Thymus (tissue), 14 donors: ENCODE measurements at places on chromosomes 7 and 10. TPM values are rescaled to one million over a fixed set of nuclear protein-coding genes. Genes with fewer than 3 reads are reported as not detected.

DNA sequence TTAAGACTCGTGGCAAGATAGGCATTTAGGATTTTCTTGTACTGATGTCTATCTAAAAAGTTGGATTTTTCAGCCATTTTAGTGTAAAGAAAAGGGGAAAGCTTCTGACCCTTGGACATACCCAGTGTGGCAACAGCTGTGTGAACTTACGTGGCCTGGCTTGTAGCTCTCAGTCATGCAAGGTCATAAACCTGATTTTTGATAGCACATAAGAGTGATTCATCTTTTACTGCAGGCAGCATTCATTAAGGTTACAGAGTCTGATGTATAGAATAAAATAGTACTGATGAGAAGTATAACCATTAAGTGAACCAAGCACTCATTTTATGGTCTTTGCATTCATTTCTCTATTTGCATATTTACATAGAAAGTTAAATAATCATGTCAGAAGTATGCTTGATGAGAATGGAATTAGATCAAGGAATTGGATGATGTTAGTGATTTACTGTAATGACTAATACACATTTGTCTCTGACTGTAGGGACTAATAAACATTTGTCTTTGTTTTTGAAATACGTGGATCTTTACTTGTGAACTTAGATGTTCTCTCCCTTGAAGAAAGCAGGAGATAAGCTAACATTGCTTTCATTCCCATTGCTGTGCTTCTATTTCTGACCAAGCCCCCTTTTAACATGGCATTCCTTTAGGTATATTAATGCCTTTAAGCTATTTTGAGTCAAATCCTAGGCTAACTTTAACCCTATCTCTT lies 88.2 kb downstream of the GSDME start:
- no peak for DNase-seq

- no peak for DNase-seq
These were observed 151.2 kb downstream of the CFTR start for GRCh38 chr7:117630907-117631564.

GRCh38 chr10:100781145-100781665 lies 35.8 kb downstream of the PAX2 start:
- DNase-seq, result no peak

DNA sequence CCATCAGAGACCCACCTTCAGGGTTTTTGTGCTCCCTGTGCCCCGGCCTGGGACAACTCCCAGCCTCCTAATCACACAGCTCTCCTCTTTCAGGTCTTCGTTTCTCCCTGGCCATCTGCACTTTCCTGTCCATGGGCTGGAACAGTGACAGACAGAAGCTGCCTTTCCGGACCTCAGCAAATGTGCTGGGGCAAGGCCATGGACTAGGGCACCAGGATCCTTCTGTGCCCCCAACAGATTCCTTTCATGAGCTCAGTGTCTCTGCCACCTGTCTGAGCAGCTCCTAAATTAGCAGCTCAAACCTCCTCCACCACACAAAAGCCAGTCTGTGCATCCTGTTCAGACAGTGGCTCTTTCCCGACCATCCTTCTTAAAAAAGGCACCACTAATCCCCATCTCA lies 41.9 kb upstream of the FRMD4A start:
- no peak for DNase-seq

DNA sequence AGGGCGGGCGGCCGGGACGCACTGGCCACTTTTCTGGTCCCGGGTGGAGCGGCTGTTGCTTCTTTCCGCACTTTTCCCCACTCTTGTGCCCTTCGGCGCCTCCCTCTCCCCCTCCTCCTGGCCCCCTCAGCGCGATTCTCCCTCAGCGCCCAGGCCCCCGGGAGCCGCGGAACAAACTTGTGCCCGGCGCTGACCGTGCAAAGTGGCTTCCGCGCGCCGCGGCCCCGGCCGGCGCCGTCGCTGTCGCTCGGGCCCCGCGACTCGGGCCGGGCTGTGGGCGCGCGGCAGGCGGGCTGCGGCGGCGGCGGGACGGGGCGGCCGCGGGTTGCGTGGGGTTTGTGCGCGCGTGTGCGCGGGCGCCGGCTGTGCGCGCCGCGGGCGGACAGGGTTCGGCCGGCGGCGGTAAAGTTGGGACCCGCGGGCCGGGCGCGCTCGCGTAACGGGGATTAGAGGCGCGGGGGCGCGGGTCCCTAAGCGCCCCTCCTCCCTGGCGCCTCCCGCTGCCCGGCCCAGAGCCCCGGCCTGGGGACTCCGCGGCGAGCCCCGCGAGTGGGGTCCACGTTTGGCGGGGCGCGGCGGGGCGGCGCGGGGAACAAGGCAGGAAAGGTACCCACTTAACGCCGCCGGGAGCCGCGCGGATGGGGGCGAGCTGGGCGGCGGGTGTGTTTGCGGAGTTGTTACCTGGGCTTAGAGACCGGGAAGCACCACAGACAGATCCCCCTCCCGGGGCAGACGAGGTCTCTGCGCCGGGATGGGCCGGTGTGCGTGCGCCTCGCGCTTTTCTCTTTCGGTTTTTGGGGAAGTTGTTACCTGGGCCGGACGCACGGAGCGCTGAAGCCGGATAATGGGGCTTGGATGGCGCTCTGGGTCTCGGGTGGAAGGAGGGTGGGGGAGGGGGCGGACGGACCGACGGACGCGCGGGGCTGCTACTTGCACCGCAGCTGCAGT lies 860 bp downstream of the ZEB1 start:
- peak; percentile 40 for DNase-seq

DNA sequence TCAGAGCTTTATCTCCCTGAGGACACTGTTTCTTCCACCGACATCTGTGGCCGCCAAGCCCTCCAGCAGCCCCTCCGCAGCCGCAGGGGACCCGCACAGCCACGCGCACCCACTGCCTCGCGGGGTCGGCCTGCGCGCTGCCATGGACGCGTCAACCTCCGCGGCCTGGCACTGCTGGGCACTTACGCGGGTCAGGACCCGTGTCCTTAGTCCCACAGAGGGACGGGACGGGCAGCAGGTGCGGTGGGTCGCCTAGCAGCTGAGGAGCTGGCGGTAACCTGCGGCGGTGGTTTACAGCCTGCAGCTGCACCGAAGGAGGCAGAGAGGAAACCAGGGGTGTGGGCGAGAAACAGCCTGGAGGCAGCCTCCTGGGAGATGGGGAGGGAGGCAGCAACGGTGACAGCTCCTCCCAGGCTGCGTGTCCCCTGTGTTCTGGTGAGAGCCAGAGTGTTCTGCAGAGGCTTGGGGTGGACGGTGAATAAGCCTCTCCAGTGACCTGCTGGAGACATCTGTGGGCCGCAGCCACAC lies 61.3 kb downstream of the SEC61G start:
- no peak for DNase-seq

DNA sequence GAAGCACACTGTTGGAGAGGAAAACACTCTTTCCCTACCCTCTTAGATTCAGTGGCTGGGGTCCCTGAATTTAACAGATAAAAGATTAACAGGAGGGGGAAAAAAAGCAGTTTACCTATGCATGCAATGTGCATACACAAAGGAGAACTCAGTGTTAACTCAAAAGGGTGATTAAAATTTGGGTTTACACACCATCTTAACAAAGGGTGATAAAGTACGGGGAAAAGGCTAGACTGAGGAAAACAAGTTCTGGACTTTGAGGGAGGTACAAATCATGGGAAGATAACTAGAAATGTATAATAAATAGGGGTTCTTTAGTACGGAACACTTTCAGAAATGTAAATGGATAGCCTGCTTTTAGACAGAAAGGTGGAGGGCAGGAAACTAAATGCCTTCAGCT lies 83.1 kb downstream of the SRPK2 start:
- DNase-seq, result no peak

- no peak for DNase-seq
These were observed 137.0 kb downstream of the GLCCI1 start for GRCh38 chr7:8105449-8106095.

The CYP2C9 gene
- 0.55 TPM for polyA plus RNA-seq

DNA sequence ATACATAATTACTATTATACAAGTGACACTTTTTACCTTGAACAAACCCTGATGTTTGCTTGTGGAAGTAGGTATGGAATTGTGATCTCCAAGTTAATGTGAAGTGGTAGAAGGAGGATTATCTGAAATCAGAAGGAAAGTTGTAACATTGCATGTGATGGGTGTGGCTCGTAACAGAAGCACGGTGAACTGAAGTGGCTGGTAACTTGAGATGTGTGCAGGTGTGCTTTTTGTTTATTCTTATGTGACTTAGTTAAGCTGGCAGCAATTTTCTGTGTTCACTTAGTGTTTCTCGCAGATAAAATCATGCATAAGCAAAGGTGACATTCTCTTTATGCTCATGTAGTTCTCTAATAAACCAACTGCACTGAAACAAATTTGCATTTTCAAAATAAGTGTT lies 82.3 kb downstream of the ZEB1 start:
- no peak for DNase-seq

The GIMAP2 gene
- polyA plus RNA-seq, result 32.5 TPM

- no peak for DNase-seq
These were observed 3.7 kb downstream of the IKZF1 start for GRCh38 chr7:50308203-50308531.

The PDE6C gene
- 0.18 TPM for polyA plus RNA-seq

DNA sequence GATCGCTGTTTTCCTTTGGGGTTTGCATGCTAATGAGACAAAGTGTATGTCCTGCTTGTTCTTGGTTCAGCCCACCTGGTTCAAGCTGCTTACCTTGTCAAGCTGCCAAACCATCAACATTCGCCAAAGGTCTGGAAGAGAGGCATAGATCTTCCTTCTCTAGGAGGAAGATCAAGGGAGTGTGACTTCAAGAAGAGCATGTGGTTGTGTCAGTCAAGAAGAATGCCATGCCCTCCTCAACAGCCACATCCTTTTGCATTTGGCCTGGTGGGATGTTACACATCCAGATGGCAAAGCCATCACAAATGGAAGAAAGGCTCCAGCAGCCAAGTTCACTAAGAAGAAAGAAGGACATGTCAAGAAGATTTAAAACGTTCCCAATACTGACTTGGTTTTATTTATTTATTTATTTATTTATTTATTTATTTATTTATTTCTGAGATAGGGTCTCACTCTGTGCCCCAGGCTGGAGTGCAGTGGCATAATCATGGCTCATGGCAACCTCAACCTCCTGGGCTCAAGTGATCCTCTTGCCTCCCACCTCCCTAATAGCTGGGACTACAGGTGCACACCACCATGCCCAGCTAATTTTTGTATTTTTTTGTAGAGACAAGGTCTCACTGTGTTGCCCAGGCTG lies 5.1 kb upstream of the PIP4K2A start:
- no peak for DNase-seq

The ZNF438 gene
- 10.2 TPM for polyA plus RNA-seq

- no peak for DNase-seq
These were observed 22.0 kb upstream of the GHRHR start for GRCh38 chr7:30941582-30942323.

DNA sequence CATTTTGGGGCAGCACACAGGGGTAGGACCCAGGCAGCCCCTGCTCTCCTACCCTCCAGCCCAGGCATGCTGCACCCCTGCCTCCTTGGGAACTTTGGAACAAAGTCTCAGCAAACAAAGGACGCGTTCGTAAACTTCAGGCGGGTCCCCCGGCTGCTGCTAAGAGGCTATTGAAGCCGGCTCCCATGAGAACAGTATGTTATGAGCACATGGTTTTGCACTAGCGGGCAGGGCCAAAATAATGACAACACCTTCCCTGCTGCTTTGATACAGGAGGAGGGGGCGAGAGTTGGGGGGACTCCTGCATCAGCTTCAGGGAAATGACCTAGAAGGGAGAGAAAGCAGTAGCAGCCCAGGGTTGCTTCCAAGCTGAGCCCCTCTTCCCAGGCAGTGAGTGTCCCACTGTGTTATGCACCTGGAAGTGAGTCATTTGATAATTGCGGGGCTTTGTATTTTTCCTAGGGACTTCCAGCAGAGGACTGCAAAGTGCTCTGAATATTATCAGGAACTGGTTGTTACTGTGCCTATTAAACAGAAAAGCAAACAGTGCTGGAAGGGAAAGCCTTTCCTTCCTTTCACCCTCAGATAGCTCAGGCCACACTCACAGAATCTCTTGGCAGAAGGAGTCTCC lies 6.9 kb downstream of the ITPRIP start:
- no peak for DNase-seq

DNA sequence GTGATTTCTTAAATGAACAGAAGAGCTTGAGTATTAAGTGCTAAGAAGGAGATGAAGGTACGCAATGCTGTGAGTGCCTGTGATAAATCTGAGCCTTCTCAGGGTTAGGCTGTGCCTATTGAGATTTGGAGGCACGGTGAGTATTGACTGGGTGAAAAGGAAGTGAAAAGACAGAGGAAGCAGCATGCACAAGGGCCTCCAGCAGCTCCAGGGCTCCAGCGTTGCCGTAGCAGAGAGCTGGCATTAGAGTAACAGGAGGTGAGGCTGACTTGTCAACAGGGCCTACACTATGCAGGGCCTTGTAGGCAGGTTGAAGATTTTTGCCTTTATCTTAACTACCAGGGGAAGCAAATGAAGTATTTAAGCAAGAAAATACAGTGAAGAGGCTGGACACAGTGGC lies 54.1 kb upstream of the PDCD4 start:
- DNase-seq, result no peak

- DNase-seq, result no peak
These were observed 90.9 kb downstream of the BAMBI start for GRCh38 chr10:28768227-28768626.

GRCh38 chr10:14787938-14788337 lies 13.2 kb upstream of the FAM107B start:
- no peak for DNase-seq

The ADAM12 gene
- 0.96 TPM for polyA plus RNA-seq

DNA sequence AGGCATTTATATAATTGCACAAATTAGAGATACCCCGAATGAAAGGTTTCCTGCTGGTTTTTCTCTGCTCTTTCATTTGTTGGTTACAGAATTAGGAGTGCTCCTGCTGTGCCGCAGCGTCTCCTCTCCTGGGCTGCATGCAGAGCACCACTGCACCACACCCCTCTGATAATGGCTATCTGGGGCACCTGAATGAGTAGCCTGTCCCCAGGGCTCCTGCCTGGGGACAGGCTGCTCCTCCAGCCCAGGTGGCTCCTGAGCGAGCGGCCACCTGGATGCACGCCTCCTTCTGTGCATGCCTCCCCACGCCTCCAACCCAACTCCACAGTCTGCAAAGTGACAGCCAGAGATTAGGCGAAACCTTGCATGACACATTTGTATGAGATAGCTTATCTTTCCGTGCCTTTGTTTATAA lies 242.6 kb upstream of the FZD8 start:
- no peak for DNase-seq

- no peak for DNase-seq
These were observed 125.8 kb downstream of the MAD1L1 start for GRCh38 chr7:2106924-2107323.

DNA sequence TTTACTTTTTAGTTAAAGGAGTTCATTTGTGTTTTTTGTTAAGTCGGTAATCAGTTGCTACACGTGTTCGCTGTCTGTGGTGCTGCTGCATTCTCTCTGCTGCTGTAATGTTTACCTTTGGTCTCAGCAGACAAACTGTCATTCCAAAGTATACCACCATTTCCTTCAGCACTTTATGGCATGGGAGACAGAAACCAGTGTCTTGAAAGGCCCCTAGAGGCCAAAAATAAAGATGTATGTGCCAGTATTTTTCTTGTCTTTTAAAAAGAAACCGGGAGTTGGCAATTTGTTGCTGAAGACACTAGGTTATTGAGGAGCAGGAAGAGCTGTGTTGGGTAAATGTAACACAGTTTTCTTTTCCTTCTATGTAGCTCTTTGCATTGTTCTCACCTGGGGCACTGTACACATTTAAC lies 24.1 kb downstream of the ZNF92 start:
- DNase-seq, result no peak

- no peak for DNase-seq
These were observed 83.0 kb upstream of the ASAH2 start for GRCh38 chr10:50334273-50334672.
